Activated CD8-positive, alpha-beta memory T cell treated with anti-CD3 and anti-CD28 coated beads for 4 hours (primary cell): ENCODE measurements at places on chromosomes 13 and 19.

DNA sequence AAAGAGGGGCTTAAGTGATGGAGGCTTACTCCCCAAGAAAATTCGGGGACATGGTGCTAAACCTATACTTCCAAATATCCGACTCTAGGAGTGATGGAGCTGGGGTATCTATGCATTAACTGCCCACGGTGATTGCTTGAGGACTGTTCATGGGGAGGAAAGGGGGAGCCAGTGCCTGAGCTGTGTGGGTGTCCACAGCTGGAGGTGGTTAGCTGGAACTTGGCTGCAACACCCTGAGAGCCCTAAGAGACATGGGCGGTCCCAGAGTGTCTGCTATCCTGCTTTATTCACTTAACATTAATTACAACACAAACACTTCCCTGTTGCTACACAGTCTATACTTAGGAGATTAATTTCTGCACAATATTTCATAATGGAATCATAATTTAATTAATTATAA lies 28.1 kb upstream of the POMP start:
- no peak for DNase-seq

DNA sequence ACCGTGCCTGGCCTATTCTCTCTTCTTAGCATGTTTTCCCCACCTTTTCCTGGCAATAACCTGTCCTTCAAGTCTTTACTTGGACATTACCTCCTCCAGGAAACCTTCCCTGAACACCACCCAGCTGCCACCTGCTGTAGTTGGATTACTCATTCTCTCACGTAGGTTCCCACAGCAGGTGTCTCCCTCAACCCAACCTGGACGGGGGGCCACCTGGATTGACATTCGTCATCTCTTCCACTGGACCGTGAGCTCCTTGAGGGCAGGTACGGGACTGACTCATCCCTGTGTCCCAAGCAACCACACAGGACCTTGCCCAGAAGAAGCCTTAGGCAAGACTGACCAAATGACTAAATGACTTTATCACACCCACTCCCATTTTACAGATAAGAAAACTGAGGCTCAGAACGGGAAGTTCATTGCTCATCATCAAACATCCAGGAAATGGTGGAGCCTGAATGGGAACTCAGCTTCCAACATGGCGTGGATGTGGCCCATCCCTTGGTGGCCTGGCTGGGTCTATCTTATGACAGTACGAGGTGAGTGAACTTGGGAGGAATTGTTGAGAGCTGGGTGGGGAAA lies 3.5 kb upstream of the KLK6 start:
- DNase-seq, result no peak

DNA sequence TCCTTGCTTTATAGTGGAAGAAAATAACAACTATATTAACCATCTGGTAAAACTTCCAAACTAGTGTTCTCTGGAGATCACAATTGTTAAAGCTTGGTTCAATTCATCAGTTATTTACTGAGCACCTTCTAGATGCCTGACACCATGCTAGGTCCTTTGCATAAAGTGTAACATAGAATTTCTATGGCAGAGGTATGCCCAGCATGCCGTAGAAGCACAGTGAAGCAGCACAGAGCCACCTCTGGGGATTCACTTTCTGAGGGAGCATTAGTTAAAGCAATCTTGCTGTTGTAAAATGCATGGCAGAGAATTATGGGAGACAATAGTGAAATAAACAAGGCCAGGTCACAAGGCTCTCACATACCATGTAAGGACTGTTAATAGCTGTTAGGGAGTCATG lies 75.2 kb downstream of the LRRC63 start:
- no peak for DNase-seq

DNA sequence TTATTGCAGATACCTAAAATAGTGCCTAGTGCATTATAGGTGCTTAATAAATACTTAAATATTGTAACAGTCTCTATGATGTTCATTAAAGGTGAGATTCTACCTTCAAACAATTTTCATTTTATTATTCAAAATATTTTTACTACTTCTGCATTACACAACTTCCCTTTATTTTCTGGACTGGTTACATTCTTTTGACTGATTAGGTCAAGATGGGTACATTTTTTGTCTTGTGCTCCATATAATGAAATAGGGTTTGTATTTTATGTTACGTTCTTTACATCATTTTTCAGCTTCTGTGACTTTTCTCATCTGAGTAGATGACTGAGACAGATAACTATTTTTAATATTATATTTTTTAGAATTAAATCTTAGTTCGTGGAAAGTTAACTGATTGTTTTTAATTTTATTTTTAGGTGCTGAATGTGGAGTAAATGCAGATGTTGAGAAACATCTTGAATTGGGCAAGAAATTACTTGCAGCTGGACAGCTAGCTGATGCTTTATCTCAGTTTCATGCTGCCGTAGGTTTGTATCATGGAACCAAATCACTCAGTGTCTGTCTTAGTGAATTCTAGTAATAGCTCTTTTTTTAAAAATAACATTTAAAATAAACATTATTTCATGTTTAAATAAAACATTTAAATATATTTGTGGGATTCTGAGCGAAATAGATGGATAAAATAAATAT lies 32.0 kb downstream of the DNAJC3 start:
- no peak for DNase-seq

DNA sequence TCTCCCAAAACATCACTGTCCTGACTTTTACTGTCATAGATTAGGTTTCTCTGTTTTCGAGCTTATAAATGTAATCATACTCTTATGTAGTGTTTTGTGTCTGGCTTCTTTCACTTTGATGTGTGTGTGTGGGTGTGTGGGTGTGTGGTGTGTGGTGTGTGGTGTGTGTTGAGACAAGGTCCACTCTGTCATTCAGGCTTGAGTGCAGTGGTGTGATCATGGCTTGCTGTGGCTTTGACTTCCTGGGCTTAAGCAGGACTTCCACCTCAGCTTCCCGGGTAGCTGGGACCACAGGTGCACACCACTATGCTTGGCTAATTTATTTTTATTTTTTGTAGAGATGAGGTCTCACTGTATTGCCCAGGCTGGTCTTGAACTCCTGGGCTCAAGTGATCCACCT lies 59.6 kb downstream of the PDS5B start:
- DNase-seq, result no peak

- DNase-seq, result no peak
Measured at GRCh38 chr13:74299721-74300120, 165.5 kb upstream of the KLF12 start.

DNA sequence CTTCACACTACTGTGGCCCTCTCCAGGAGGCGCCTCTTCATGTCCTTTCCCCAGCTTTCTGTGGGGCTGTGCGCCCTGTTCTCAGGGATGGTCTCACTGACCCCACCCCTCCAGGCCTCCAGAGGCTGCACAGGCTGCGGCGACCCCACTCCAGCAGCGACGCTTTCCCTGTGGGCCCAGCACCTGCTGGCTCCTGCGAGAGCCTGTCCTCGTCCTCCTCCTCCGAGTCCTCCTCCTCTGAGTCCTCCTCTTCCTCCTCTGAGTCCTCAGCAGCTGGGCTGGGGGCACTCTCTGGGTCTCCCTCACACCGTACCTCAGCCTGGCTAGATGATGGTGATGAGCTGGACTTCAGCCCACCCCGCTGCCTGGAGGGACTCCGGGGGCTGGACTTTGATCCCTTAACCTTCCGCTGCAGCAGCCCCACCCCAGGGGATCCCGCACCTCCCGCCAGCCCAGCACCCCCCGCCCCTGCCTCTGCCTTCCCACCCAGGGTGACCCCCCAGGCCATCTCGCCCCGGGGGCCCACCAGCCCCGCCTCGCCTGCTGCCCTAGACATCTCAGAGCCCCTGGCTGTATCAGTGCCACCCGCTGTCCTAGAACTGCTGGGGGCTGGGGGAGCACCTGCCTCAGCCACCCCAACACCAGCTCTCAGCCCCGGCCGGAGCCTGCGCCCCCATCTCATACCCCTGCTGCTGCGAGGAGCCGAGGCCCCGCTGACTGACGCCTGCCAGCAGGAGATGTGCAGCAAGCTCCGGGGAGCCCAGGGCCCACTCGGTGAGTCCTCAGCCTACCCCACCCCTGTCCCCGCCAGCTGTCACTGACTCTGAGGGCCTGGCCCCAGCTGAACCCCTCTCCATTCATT lies 11.2 kb downstream of the ARHGAP33 start:
- no peak for DNase-seq

DNA sequence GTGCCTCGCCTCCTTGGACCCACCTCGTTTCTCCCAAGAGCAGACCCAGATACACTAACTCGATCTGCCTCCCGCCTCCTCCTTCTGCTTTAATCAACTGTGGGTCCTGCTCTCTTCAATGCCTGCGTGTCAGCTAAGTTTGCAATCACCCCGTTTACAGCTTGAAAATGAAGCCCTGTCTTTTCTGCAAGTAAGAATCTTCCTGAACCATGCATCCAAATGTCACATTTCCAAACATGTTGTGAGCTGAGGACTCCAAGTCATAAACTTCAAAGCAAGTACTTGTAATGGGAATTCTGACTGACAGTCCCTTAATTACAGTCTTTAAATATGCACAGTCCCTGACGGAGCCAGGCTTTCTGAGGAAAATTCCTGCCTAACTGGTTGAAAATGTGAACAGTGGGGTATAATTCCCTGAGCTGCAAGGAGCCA lies 154.9 kb upstream of the UQCRFS1 start:
- DNase-seq, result no peak

DNA sequence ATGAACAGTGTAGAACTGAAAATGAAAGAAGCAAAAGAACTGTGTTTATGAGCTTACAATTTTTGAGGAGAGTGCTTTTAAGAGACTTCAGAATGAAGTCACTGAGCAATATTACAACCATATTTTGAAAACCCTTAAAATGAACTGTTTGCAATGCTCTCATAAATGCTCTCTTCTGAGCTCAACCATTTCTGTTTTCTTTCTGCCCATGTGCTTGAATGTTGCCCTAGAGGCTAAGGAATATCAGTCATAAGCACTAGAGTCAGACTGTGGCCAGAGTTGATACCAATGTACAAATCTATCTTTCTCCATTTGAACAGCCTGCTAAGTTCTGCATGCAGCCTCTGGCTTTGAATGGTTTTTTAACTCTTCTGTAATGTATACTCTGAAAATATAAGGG lies 1092.8 kb downstream of the PCDH9 start:
- no peak for DNase-seq
